ENCODE measurements at places on chromosomes 16 and 17.

DNA sequence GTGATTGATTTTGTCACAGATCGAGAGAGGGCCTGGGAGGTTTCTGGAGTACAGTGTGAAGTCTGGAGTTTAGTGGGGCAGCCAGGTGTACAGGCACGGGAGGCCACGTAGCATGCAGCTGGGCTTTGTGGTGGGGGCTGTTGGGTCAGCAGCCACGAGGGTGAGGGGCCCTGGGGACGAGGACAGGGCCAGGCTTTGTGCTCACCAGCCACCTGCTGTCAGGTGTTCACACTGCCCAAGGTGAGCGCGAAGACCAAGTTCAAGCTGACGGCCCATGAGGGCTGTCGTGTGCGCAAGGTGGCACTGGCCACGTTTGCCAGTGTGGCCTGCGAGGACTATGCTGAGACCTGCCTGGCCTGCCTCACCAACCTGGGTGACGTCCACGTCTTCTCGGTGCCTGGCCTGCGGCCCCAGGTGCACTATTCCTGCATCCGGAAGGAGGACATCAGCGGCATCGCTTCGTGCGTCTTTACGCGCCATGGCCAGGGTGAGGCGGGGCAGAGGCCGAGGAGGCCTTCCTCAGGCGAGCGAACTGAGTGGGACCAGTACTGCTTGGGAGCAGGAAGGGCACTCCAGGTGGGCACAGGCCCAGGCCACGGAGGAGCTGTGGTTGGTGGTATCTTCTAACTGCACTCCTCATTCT, 15.9 kb downstream of the LLGL1 start:
- DNase-seq = no peak

DNA sequence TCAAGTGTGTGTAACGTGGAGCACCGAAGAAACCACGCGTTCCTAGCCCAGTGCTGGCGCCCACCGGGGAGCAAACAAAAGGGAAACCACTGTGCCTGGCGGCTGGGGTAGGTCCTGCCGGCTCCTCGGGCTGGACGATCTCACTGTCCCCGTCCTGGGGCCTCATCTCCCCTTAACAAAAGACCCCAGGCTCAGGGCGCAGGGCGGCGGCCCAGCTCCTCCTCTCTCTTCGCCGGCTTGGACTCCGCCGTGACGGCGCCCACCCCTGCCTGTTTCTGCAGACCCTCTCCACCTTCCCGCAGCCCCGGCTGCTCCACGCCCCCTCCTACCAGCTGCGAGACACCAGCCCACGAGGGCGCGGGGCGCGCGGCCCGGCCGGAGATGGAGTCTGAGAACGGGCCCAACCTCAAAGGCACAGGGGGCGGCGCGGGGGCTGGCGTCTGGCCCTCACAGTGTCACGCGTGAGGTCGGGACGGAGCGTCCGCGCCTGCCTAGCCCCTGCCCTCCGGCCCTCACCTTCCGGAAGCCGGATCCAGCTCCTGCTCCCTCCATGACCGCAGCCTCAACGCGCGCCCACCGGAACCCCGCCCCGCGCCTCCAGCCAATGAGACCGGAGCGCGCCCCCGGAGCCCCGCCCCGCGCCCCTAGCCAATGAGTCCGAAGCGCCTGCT, at the start of gene CENPX:
Gene CENPX, minus strand, starts transcription at position 569 of the 671 bp plus-strand sequence. Its CDS starts 17 bp downstream, at position 552.
- peak; percentile 59 for DNase-seq

DNA sequence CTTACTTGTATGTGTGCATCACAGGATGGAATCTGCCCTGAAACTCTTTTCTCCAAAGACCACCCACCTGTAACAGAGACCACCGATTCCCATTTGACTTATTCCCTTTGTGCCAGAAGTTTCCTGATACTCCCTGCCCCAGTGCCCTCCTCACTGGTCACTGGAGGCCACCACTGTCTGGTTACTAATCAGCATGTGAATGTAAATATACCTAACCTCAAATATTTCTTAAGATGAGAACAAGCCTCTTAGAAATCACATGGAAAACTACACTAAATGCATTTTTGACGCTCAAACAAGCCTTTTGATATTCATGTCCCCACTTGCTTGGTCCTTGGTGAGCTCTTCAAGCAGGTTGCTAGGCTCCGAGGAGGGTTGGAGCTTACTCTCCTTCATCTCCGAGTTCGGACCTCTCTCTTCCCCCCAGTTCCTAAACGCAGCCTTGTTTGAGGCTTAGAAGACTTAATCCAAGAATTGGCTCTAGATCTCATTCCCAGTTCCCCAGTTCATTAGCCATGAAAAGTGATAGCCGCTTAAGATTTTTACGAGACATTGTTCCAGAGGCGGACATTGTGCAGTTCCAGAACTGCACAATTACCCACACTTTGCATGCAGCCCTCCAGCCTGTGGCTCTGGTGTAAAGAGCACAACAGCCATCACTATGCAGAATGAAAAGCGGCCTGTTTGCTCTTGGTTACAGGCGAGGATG, 579.2 kb upstream of the PSMD7 start:
- no peak for DNase-seq

GRCh38 chr17:73867056-73867455, 222.8 kb upstream of the SDK2 start:
- no peak for DNase-seq

GRCh38 chr17:17107891-17108431, 65.7 kb downstream of the MPRIP start:
- no peak for DNase-seq

DNA sequence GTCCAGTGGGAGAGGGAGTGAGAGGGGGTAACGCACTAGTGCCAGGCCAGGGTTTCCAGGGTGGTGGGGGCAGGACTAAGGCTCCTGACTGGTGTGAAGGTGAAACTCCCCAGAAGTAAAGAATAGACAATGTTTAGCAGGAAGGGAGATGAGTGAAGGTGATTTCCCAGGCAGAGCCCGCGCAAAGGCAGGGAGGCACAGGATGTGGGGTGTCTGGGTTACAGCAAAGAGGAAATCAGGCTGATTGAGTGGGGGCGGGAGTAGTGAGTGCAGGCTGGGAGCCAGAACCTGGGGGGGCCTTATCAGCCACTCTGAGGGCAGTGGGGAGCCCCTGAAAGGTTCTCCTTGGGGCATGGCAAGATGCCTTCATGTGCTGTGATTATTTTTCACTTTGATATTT, 167.5 kb downstream of the UTP18 start:
- no peak for DNase-seq

- no peak for DNase-seq
Observed at GRCh38 chr16:77970371-77970770, 52.0 kb upstream of the CLEC3A start.

DNA sequence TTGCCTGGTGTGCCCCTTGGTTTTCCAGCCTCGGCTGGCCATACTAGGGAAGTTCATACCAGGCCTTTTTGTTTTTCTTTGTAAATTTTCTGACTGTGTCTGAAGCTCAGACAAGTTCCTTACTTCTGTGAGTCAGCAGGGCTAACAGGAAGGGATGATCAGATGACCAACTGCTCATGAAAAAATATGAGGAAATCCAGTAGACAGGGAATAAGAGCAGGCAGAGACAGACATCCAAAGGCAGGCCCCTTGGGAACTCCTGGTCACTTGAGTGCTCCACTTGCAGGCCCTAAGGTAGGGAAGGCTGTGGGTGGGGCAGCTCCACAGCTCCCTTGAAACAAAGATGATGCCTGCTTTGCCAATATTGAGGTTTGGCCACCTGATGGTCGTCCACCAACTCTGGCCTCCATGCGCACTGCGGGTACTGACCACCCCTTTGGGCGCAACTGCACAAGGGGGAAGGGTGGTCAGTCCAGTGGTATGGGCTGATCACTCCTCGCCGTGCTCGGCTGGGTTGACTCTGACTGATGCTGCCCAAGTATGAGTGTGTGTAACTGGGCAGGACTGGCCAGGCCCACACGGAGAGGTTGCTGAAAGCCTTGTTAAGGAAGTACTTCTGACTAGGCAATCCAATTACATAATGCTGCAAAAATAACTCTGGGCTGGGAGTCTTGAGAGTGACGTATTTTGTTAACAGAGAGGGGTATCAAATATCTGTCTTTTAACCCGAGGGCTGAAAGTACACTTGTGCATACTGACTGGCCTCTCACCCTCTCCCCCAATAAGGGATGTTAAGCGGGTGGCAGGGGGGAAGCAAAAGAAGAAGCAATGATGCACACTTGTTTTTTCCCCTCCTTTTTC, 20.8 kb upstream of the ZFHX3 start:
- no peak for DNase-seq

GRCh38 chr17:601926-602303, 112.7 kb downstream of the VPS53 start:
- no peak for DNase-seq

- no peak for DNase-seq
Observed at GRCh38 chr16:11092788-11093571, 148.6 kb downstream of the CLEC16A start.

GRCh38 chr17:27533874-27534815, 77.9 kb downstream of the KSR1 start:
- DNase-seq = no peak

DNA sequence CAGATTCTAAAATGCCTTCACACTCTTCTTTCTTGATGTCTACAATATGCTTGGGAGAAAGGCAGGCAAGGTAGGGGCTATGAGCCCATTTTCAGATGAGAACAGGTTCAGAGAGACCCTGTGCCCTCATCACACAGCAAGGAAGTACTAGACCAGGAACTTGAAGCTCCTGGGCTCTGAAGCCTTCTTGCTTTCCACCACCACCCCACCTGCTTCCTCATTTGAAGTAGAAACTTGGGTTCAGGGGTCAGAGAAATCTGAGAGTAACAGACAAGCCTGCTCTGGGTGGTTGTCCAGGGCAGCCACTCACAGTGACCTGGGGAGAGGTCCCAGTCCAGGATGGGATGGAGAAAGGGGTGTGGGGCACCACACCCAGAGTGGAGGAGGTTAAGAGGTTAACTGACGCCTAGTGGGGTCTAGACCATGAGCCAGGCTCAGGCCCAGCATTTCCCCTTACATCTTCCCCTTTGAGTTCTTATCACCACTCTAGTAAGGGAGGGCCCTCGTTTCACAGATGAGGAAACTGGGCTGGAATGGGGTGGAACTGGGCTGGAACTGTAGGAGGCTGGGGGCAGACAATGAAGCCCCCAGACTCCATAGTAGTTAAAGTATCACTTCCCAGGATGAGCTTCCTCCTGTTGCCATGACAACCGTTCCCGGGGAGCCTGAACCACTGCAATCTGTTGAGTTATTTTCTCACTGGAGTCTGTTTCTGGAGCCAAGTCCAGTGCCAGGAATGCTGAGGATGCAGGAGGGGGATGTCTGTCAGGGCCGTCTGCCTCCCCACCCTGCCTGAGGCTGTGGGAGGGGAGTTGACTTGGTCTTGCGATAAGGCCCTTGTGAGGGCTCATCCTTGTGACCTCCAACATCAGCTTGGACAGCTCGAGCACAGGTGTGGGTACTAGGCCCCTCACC, 16.2 kb upstream of the PHF12 start:
- peak; percentile 72 for DNase-seq

GRCh38 chr17:15963670-15964110, 18.8 kb downstream of the ADORA2B start:
- no peak for DNase-seq

All from D341Med (cell line).